ENCODE measurements at places on chromosomes 4 and X. TPM values are rescaled to one million over a fixed set of nuclear protein-coding genes. Genes with fewer than 3 reads are reported as not detected.

The ASB12 gene
- not detected for total RNA-seq

The KLHL15 gene
- 10.3 TPM for total RNA-seq

The CTAG2 gene
- not detected for total RNA-seq

The APOOL gene
- total RNA-seq, result 9.6 TPM

The AP1AR gene
- 46.1 TPM for total RNA-seq

The HMX1 gene
- total RNA-seq, result not detected

The KIF4A gene
- total RNA-seq, result 0.14 TPM

The PARM1 gene
- 0.71 TPM for total RNA-seq

The TRPC5OS gene
- total RNA-seq, result not detected

The SPOCK3 gene
- total RNA-seq, result 2.3 TPM

The OPN1LW gene
- not detected for total RNA-seq

The TBC1D25 gene
- total RNA-seq, result 10.7 TPM

The CLTRN gene
- total RNA-seq, result 1.0 TPM

The LRIT3 gene
- total RNA-seq, result under 0.01 TPM

The GPR143 gene
- 0.64 TPM for total RNA-seq

The FRMD7 gene
- total RNA-seq, result not detected

The BRS3 gene
- not detected for total RNA-seq

The MBNL3 gene
- total RNA-seq, result 10.2 TPM

The UGT2B10 gene
- not detected for total RNA-seq

The HS6ST2 gene
- total RNA-seq, result 14.0 TPM

The CENPVL1 gene
- not detected for total RNA-seq

The PRDM5 gene
- total RNA-seq, result 15.0 TPM
